ENCODE measurements at places on chromosomes 4 and X.

GRCh38 chrX:107716816-107717700, 58.5 kb downstream of the TSC22D3 start:
- peak; percentile 75 for DNase-seq

GRCh38 chrX:10327651-10328050, 170.9 kb downstream of the CLCN4 start:
- DNase-seq = no peak

DNA sequence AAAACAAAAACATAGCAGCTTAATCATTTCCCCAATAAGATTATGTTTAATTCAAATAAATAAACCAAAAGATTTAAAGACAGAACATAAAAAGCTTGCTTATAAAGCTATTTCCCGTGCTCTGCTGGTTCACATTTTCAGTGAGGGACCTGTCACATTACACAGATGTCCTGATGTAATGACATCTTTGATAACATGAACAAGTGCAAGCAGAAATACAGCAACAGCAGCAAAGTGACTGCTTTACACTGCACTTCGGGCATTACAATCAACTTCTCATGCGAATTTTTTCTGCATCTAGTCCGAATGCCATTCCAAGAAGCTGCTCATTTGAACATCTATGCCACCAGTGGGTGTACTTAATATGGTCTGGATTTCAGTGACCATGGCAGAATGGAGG, 940.3 kb upstream of the IGFBP7 start:
- DNase-seq = no peak

GRCh38 chr4:96342196-96342595, 502.3 kb downstream of the PDHA2 start:
- no peak for DNase-seq

- DNase-seq = no peak
Observed at GRCh38 chrX:45031830-45032378, 158.9 kb downstream of the KDM6A start.

- DNase-seq = no peak
Observed at GRCh38 chr4:141003193-141003592, 130.1 kb downstream of the RNF150 start.

DNA sequence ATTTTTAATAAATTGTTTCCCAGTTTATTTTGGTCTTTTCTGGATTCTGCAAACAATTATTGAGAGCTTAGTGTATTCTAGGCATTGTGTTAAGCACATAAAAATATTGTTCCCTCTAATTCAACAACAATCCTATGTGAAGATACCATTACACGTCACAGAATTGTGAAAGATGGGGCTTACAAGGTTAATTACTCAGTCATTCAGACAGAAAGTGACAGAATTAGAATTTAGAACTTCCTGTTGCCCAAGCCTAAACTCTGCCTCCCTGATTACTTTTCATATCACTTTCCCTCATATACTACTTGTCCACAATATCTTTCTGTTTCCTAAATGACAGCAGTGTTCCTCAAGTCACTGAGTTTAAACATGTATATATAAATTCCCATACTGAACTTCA, 186.7 kb upstream of the VEGFC start:
- no peak for DNase-seq

DNA sequence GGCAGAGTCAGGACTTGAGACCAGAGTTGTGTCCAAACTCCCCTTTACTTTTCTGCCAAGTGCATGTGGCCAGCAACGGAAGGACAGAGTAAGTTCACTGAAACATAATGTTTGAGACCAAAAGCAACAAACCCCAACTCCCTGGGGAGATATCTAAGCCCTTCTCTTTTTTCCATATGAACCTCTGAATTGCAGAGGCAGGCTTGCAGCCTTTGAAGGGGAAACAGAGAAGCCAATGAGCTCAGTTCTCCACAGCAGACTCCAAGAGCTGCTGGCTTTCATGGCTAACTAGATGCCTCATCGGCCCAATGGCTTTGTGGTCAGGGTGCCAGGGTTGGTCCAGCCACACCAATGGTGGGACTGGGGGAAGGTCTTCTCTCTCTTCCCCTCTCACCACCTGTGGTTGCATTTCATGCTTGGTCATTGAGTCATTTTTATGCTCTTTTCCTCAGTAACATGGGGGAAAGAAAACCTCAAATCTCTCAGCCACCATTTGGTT, 34.0 kb downstream of the STARD8 start:
- no peak for DNase-seq

DNA sequence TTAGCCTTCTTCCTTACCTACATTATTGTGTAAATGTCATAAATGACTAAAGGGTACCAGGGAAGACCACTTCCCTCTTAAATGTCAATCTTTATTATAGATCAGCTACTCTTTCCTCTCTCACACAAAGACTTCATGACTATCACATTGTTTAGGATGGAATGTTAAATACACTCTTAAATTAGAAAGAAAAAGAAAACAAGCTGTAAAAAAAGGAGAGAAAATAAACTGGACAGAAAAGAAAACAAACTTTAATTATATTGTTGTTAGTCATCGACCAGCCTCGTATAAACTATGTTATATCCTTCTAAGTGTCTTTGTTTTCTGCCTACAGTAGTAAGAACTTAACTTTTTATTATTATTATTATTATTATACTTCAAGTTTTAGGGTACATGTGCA, 666.4 kb upstream of the NR3C2 start:
- no peak for DNase-seq

GRCh38 chrX:118254611-118255010, 91.3 kb upstream of the WDR44 start:
- no peak for DNase-seq

DNA sequence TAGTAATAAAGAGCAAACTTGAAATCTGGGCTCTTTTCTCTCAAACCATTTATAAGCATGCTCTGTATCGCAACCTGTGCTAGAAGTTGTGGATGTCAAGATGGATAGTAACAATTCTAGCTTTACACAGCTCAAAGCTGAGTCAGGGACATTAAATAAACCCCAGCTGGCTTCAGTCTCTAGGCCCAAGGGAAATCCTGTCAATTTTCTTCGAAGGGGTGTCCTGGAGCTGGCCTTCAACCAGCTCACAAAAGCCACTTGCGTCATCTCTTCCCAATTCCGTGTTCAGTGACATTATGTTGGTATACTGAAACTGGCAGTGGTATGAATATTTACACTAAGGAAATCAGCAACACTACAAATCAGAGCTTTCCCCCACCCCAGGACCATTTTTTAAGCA, 89.8 kb upstream of the PRKG2 start:
- DNase-seq = no peak

- no peak for DNase-seq
Observed at GRCh38 chrX:66053414-66053813, 13.5 kb upstream of the VSIG4 start.

DNA sequence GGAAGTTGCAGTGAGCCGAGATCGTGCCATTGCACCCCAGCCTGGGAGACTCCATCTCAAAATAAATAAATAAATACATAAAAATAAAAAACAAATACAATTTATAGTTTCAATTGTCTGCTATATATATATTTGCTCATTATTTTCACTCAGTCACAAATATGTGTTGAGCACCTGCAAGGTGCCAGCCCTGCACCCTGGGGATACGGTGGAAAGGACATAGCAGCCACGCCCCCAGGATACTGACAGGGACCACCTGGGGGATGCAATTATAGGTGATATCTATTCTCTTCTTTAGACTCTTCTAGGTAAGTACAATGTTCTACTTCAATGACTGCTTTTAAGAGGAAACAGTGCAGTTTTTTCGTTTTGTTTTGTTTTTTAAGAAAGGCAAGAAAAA, 85.0 kb downstream of the JAKMIP1 start:
- no peak for DNase-seq

GRCh38 chr4:53905276-53905940, 159.0 kb downstream of the CHIC2 start:
- no peak for DNase-seq

DNA sequence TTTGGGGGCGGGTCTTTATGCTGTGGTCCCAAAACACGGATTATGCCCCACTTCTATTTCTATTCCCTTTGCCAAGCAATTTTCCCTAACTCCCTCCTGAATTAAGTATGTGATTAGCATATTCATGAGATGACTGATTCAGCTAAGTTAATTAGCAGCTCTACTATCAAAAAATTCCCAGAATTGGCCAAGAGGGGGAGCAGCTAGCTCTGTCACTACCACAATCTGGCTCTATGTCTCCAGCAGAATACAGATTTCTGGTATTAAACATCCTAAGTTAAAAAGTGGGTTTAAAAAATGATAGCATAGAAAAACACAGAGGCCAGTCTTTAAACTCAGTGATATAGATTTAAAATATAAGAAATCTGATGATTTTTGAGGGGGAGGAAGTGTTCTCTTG, 80.3 kb downstream of the GPC4 start:
- no peak for DNase-seq

- DNase-seq = no peak
Observed at GRCh38 chrX:39629001-39629400, 468.8 kb downstream of the BCOR start.

DNA sequence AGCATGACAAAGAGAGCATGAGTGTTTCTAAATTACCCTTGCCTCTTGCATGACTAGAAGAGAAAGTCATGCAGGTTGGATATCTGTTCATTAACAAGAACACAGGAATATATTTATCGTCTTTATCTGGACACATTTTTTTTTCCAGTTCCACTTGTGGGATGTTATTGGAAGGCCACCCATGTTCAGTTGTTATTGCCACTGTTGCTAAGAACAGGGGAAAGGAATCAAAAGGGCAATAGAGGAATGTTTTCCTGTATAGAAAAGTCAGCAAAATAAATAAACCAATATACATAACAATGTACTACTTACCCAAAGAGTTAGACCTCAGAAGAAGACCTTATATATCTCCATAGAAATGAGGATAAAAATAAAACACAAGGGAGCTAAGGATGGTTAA, 270.1 kb downstream of the QDPR start:
- no peak for DNase-seq

- DNase-seq = no peak
Observed at GRCh38 chr4:27911047-27911446, 1050.4 kb downstream of the STIM2 start.

DNA sequence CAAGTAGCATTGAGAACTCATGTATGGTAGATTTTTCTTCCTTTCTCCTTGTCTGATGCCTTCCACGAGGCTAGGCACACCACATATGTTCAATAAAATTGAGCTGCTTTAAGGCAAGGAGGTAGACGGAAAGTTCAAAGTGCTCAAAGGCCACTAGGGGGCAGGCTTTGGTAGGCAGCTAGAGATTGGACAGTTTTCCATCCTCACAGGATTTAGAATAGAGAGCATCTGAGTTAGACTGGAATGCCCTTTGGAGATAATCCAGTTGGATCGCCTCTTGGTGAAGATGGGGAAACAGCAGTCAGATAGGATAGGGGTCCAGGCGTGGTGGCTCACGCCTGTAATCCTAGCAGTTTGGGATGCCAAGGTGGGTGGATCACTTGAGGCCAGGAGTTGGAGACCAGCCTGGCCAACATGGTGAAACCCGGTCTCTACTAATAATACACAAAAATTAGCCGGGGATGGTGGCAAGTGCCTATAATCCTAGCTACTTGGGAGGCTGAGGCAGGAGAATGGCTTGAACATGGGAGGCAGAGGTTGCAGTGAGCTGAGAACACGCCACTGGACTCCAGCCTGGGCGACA, 30.4 kb downstream of the ELF4 start:
- peak; percentile 29 for DNase-seq

GRCh38 chrX:34144246-34144645, 12.1 kb upstream of the FAM47A start:
- DNase-seq = no peak

- peak; percentile 32 for DNase-seq
Observed at GRCh38 chrX:154097003-154097588, 421 bp downstream of the MECP2 start.

- no peak for DNase-seq
Observed at GRCh38 chr4:113474017-113474416, 287.5 kb downstream of the CAMK2D start.

- DNase-seq = no peak
Observed at GRCh38 chr4:107564326-107564725, 155.7 kb downstream of the PAPSS1 start.

- DNase-seq = no peak
Observed at GRCh38 chrX:150257353-150258175, 105.6 kb upstream of the MAMLD1 start.

DNA sequence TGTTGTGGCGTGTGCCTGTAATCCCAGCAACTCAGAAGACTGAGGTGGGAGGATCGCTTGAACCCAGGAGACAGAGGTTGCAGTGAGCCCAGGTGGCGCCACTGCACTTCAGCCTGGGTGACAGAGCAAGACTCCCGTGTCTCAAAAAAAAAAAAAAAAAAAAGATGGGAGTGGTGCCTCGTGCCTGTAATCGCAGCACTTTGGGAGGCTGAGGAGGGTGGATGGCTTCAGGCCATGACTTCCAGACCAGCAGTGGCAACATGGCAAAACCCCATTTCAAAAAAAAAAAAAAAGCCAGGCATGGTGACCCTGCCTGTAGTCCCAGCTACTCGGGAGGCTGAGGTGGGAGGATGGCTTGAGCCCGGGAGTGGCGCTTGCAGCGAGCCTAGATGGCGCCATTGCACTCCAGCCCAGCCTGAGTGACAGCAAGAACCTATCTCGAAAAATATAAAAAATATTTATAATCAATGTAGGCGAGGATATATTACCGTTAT, 27.0 kb downstream of the EIF2S3 start:
- peak; percentile 8 for DNase-seq

DNA sequence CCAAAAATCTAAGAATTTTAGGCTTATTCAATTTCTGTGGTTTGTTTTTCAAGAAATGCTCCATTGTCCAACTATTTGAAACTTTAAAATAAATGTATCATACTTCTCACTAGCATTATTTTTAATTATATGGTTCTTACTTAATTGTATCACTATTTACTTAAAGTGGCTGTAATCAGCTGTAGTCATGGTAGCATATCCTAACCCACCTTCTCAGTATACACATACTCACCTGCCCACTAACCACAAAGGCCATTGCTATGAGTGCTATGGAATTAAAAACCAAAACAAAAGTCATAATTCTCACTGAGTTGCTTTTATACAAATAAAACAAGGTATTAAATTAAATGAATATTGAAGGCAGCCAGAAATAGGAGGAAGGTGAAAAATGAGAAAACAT, 5.0 kb downstream of the FBXO8 start:
- DNase-seq = no peak

- no peak for DNase-seq
Observed at GRCh38 chr4:37726666-37727065, 40.5 kb upstream of the RELL1 start.

GRCh38 chrX:519741-520140, 110.8 kb upstream of the SHOX start:
- DNase-seq = no peak

GRCh38 chr4:144518181-144518895, 127.6 kb upstream of the HHIP start:
- DNase-seq = no peak

GRCh38 chr4:86307432-86307831, 52.4 kb downstream of the MAPK10 start:
- DNase-seq = no peak

- no peak for DNase-seq
Observed at GRCh38 chr4:145828802-145829485, 109.7 kb downstream of the ZNF827 start.

DNA sequence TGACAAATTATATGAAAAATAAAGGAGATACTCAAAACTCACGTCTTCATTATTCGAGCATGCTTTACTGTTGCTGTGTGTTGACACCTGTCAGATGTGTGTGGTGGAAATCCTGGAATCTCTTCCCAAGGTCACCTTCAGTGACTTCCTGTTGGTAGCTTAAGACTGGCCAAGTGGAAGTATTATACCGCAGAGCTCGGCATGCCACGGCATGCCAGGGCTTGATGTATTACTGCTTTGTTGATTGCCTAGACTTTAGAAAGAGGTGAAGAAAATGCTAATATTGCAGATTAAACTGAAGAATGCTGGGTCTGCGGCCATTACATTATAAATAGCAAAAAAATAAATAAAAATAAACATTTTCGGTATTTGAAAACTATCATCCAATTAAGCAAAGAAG, 4.6 kb downstream of the TREX2 start:
- no peak for DNase-seq

- DNase-seq = no peak
Observed at GRCh38 chr4:139790291-139790690, 124.7 kb downstream of the MGST2 start.

Measured in stimulated activated CD8-positive, alpha-beta memory T cell treated with anti-CD3 and anti-CD28 coated beads, Interleukin-2, amount 100 ng/mL, for 1 hour (primary cell).